Fibroblast of skin of right quadriceps (primary cell): ENCODE measurements at places on chromosomes 5 and 9.

DNA sequence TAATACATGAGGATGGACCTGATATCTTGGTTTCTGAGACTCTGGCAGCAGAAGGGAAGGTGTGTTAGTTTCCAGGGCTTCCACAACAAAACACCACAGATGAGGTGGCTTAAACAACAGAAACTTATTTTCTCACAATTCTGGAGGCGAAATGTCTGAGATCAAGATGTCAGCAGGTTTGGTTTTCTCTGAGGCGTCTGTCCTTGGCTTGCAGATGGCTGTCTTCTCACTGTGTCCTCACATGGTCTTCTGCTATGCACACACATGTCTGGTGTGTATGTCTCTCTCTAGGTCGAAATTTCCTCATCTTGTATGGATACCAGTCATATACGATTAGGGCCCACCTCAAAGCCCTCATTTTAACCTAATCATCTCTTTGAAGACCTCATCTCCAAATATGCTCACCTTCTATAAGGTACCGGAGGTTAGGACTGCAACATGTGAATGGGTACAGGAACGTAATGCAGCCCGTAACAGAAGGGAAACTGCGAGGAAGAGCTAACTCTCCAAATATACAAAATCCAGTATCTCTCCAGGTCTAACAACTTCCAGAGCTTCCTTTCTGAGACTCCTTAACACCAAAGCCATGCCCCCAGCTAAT, 139.8 kb upstream of the SMARCA2 start:
- DNase-seq = no peak

DNA sequence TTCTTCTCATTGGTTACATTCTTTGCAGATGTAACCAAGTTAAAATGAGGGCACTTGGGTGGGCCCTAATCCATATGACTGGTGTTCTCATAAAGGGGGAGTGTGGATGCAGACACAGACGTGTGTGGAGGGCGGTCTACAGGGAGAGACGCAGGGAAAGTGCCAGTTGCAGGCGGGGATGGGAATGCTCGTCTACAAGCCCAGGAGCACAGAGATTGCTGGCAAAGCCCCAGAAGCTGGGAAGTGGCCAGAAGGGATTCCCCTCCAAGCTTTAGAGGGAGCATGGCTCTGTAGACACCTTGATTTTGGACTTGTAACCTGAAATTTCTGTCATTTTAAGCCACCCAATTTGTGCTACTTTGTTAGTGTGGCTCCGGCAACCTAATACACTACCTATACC, 96.8 kb upstream of the CTSL start:
- no peak for DNase-seq

GRCh38 chr5:169583101-169583423, 511 bp upstream of the SPDL1 start:
- no peak for DNase-seq

DNA sequence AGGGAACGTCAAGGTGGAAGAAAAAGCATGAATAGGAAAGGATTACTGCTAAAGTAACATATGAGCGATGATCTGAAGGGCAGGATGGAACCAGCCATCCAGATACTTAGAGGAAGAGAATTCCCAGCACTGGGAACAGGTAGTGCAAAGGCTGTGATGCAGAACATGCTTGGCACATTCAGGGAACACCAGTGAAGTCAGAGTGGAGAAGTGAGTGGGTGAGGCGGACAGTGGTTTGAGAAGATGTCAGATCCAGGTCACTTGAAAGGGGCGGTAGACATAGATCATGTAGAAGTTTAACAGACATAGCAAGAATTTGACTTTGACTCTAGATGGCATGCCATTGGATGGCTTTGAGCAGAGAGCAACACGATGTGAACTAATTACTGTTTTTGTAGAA, 374.2 kb downstream of the PDE4D start:
- no peak for DNase-seq

DNA sequence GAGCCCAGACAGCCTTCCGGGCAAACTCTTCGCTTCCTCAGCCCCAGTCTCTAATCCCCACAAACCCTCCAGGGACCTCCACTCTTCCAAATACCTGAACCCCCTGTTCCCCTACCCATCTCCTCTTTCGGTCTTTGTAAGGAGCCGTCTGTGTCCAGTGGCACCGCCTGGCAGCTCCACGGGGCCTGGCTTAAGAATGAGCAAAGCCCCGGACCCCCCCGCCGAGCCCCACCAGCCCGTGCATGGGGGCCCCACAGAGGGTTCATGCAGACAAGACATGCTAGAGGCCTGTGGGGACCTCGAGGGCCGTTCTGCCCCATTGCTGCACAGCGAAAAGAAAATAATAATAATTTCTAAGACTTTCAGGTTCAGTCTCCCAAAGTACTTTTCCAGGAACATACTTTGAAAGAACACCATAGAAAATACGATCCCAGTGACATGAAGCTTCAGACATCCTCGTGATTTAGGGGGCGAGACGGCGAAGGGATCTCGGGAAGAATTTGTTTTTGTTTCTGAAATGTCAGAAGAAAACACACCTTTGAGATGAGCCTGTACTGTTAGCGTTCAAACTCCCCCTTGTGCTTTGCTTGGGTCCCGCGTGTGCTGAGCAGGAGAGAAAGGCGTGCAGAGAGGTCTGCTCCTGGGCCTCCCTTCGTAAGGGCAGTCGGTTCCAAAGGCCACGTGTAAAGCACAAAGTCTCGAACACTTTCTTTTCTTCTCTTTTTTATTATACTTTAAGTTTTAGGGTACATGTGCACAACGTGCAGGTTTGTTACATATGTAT, 49.2 kb downstream of the IRX2 start:
- DNase-seq = no peak

DNA sequence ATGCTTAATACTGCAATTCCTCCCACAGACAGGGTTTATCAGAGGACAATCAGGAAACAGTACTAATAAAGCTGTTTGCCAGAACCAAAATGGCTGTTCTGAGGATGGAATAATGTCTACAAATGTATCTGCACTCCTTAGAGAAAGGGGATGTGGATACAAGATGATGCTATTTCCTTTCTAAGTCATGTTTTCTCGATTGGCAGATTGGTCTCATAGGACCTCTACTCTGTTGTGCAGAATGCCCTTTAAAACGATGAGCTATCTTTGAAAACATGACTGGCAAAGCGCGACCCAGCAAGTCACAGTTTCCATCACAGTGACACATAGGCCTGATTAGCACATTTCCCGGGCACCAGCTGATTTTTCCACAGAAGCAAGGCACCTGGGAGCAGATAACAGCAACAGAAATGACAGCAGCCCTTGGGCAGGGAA, 54.0 kb downstream of the AOPEP start:
- no peak for DNase-seq

DNA sequence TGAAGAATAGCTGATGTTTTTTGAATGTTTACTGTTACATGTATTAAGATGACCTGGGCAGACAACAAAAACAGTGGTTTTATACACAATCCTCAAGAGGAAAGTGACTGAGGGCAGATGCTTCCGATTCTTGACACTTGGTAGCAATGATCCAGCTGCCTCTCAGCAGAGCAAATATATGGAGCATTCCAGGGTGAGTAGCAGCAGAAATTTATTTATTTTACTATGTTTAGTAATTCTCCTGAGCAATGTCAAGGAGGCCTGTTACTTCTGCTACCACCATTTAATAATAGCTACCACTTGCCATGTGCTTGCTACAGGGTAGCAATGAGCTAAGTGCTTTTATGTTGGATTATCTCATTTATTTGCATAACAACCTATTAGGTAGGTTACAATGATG, 69.1 kb upstream of the NR3C1 start:
- DNase-seq = no peak

DNA sequence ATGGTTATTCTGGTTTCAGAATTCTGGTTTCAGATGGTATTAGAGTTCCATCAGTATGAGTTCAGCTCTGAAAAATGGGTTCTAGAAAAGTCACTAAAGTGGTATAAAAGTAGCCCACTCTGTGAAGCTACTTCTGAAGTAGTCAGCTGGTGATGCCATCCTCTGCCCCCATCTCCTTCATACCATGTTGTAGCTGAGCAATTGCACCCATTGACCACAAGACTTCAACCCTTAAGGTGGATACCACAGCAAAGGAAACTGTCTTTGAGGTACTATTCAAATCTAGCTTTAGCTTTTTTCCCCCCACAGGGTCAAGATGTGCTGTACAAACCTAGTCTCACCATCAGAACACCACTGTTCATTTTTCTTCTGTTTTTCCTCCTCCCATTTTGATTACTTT, 444.9 kb downstream of the DMAC1 start:
- no peak for DNase-seq

- no peak for DNase-seq
Observed at GRCh38 chr5:135998889-135999288, 29.9 kb upstream of the TGFBI start.

- no peak for DNase-seq
Observed at GRCh38 chr9:109331353-109331752, 10.5 kb upstream of the EPB41L4B start.

DNA sequence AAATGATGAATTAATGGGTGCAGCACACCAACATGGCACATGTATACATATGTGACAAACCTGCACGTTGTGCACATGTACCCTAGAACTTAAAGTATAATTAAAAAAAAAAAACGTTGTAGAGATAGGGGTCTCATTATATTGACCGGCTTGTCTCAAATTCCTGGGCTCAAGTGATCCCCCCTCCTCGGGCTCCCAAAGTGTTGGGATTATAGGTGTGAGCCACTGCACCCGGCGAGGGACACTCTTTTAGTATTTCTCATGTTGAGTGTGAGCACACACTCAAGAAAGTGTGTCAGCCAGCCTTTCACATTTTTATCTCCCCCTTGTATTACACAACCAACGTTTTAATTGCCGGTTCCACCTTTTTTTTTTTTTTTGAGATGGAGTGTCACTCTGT, 87.7 kb upstream of the SPIN1 start:
- no peak for DNase-seq
